Posterior vena cava (tissue), 2 donors: ENCODE measurements at places on chromosomes 16 and 17. TPM values are rescaled to one million over a fixed set of nuclear protein-coding genes. Genes with fewer than 3 reads are reported as not detected.

PRSS33 gene
- not detected for total RNA-seq

RAB26 gene
- total RNA-seq: not detected

CFAP97D1 gene
- total RNA-seq: not detected

CNEP1R1 gene
- total RNA-seq: 22.2 TPM

PLCG2 gene
- 15.9 TPM for total RNA-seq

ZPBP2 gene
- total RNA-seq: not detected

DUXB gene
- not detected for total RNA-seq

SDR42E2 gene
- total RNA-seq: not detected

KRTAP9-8 gene
- total RNA-seq: not detected

CNGB1 gene
- not detected for total RNA-seq

KLHL10 gene
- total RNA-seq: 0.32 TPM

TCAP gene
- 0.81 TPM for total RNA-seq

- no peak for DNase-seq
These were observed 67.4 kb downstream of the SIAH1 start for GRCh38 chr16:48317614-48318315.

DNA sequence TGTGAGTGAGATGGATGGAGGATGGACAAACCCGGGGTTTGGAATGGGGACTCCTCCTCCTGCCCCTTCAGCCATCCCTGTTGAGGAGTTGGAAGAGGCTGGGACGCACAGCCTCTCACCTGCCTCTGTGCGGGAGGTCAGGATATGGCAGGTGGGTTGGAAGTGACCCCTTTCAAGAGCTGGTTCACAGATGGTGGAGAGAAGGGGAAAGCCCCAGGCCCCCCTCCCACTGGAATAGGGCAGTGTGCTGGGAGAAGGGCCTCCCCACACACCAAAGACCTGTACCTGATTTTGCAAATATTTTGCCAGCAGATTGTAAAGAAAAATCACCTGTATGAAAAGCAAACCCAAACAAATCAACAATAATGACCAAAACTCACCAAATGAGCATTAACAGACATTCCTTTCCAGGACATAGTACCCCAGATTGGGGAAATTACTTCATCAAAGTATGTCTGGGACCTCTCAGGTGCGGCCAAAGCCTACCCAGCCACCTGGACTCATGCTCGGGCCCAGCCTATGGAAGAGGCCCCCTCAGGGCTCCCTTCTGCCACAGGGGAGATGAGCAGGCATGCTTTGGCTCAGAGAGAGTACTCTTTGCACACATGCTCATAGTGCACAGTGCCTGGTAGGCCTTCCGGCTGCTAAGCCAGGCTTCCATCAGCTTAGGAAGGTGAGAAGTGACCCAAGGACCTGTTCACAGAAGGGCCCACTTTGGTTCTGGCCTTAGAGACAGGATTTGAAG, 7.8 kb downstream of the SLC47A2 start:
- no peak for DNase-seq

GRCh38 chr17:40298726-40299125, 10.3 kb upstream of the RARA start:
- no peak for DNase-seq

DNA sequence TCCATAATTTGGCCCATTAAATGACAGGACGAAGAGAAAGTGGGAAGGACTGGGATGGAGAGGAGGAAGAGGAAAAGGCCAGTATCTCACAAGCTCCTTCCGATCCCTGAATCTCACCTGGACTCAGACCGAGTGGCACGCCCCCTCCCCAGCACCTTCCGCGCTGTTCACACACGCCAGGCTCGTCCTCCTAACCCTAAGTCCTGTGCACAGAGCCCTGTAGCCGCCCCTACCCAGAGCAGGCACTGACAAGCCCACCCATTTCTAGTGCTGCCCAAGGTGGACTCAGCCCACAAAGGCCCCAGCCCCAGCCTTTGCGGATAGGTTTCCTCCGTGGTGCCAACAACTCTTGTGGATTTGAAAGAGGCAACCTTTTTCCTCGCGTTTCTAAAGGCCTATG, 9.2 kb downstream of the HS3ST3B1 start:
- no peak for DNase-seq

DNA sequence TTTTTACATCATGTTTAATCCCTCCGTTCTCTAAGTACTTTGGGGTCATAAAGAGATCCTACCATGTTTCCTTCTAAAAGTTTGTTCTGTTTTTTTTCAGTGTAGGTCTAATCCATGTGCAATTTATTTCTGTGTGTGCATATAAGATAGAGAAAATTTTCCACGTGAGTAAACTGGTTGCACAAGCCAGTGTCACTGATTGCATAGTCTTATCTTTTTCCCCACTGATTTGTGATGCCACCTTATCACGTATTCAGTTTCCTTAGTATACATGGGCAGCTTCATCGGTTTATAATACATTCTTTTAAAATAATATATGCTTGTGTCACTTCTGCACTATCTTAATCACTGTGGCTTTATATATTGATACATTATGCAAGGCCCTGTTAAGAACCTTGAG, 49.2 kb downstream of the MRTFB start:
- no peak for DNase-seq

- DNase-seq: no peak
These were observed 3.7 kb downstream of the TIMP2 start for GRCh38 chr17:78921437-78921971.

DNA sequence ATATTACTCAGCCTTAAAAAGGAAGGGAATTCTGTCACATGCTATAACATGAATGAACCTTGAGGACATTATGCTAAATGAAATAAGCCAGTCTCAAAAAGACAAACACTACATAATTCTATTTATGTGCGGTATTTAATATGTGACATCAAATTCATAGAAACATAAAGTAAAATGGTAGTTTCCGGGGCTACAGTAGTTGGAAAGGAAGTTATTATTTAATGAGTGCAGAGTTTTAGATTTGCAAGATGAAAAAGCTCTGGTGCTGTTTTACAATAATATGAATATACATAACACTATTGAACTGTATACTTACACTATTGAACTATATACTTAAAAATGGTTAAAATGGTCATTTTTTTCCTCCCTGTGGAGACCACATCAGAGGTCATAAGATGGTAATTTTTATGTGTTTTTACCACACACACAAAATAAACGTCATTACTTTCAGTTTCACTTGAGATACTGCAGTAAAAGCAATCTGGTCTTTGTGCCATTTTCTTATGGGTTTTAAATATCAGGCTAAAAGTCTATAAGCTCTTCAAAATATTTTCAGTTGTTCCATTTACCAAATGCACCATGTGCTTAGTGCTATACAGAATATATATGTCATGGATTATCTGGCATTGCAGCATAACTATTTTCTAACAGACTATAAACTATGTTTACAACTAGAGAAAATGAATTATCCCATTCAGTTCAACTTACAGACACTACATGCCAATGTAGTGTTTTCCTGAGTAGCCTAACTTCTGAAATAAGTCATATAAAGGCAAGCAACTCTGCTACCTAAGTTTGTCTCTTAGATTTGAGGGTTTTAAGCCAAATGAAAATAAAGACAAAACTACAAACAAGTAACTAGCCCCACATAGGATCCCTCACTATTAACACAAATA, 90.9 kb downstream of the SPAG9 start:
- no peak for DNase-seq

DNA sequence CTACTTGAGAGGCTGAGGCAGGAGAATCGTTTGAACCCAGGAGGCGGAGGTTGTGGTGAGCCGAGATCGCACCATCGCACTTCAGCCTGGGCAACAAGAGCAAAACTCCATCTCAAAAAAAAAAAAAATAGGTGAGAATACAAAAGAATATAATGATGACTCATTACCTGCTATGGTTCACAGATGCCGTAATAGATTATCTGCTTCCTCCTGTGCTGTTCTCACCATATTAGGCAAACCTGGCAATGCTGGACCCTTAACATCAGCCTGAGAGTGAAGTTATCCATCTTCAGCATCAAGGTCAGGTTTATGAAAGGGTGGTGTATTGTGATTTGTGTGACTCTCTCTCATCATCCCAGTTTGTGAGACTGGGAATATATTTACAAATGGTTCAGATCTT, 271.3 kb upstream of the CPHXL start:
- no peak for DNase-seq

DNA sequence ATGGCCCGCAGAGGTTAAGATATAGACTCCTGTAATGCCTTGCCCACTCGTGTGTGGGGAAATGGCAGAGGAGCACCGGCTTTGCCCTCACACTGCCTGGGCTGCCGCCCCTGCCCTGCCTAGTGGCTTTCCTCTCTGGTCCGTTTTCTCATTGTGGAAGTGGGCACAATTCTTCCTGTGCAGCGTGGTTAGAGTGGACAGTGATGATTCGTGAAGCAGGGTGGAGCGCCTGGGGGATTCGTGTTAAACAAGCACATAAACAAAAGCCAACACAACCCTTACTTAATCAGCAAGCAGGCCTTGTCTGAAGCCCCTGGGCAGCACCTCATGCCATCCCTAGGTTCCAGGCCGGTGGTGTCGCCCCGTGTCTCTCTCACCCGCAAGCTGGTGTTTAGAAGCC, 269.7 kb downstream of the SEC14L1 start:
- no peak for DNase-seq

- DNase-seq: no peak
These were observed 2.1 kb downstream of the ST6GALNAC1 start for GRCh38 chr17:76641501-76641900.

DNA sequence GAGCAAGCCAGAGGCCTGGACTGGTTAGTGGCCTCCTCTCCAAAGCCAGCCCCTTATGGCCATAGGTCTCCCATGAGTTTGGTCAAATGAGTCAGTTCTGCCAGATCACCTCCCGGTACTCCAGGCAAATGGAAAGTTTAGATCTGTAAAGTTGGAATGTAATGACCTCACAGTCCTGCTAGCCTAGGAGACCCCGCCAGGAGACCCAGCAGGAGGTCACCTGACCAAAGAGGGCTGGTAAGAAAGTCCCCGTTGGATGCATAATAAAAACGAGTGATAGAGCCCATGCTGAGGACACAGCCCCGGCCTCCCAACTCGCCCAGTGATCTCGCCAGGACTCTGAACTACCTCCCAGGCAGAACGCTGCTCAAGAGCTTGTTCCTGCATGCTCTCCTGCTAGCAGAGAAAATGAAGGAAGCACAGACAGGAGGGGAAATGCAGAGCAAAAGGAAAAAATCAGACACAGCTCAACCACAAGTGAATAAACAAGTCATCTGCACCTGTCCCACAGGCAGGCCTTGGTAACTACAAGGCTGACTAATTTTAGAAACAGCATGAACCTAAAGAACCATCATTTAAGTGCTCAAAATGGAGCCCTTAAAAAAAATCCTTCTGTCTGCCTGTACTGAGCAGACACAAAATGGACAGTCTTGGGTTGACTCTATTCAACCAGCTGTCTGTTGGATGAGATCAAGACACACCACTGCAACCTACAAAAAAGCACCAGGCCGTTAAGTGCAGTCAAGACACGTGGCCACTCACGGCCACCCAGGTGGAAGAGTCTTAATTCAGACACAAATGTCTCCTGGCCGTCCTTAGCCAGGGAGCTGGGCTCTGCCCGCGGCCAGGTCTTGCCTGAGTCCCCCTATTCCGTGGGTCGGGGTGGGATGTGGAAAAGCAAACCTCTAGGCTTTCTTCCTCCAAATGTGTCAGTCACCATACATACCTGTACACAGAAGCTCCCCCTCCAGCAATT, 9.2 kb downstream of the CDIP1 start:
- DNase-seq: no peak

DNA sequence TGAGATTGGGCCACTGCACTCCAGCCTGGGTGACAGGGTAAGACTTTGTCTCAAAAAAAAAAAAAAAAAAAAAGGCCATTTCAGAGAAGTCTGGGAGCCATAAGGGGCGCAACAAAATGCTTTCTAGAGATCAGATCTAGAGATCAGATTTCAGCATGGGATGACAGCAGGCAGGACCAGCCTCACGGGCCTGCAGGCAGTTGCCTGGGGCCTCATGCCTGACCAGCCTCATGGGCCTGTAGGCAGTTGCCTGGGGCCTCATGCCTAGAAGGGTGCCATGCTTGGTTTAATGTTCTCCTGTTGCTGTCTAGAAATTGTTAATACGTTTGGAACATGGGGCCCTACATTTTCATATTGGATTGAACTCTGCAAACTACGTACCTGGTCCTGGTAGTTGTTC, 59.4 kb downstream of the MARF1 start:
- no peak for DNase-seq

DNA sequence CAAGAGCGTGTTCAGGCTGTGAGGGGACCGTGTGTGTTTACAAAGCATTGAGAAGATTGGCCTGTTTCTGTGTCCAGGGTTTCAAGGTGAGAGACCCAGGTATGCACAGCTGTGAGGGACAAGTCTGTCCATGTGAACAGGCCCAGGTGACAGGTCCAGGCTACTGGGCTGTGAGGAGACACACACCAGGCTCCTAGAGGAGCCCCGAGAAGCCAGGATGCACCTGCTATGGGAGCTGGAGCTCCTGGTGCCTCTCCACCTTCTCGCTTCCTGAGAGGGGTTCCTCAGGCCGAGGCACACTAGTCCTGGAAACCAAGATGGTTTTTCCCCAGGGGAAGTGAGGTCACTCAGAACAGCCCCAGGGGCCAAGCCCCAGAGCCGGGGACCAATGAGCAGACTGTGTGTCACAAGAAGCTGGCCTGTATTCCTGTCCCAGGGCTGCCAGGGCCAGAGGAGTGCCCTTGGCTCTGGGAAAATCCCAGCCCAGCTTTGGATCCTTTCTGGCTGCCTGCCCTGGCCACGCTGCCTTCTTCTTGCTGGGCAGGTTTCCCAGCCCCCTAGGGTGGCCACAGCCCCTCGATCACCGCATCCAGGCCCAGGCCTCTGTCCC, 153.4 kb upstream of the PLCG2 start:
- DNase-seq: no peak

DNA sequence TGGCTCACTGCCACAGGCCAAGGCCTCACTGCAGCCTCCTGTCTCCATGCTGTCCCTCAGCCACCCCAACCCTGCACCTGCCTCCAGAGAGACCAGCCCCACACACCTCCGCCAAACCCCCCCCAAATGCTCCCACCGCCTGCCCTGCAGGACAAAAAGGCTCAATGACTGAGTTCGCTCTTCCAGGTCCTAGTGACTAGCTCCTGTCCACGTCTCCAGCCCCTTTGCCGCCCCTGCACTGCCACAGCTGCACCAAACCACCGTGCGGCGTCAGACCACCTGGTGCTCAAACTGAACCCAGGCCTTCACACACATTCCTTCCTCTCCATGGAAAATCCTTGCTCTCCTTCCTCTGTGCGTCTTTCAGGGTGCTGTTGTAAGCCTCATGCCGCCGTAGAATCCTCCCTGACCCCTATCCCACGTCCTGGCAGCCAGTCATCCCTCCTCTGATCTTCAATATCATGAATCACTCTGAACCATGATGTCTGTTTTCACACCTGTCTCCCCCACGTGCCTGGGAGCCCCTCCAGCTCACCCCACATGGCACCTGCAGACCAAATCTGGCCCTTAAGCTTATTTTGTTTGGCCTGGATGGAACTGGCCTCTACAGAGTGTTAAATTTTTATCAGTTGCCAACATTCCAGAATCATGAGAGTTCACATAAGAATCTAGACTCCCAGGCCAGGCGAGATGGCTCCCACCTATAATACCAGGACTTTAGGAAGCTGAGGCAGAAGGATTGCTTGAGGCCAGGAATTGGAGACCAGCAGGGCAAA, 4.3 kb upstream of the GSG1L start:
- DNase-seq: no peak

- no peak for DNase-seq
These were observed 340.7 kb upstream of the DYNLRB2 start for GRCh38 chr16:80200079-80200478.

GRCh38 chr17:57461082-57461481, 204.8 kb downstream of the MSI2 start:
- DNase-seq: no peak
